ENCODE measurements at places on chromosomes 2 and 18.

GRCh38 chr2:10811517-10811916 lies 1.1 kb downstream of the PDIA6 start:
- no peak for DNase-seq

DNA sequence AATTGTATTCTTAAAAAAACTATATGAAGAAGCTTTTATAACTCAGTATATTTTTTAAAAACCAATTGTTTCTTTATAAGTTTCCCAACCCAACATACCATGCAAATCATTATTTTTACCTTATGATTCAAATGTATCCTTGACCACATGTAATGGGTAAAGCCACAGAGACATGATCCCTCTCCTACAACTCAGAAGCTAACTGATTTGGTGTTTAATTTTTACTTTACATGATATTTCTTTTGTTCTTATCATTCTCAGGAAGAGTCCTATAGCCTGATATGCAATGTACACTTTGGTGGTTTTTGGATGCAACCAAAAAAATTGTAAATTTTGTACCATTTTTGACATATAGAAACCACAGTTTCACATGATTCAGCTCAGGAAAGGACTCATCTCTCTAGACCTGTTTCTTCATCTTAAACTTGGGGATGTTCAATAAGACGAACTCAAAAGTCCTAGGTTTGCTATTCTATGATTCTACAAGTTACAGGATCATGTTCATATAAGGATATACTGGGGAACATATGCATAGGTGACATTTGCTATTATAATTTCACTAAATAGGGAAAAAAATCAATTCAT lies 85.2 kb upstream of the RBBP8 start:
- DNase-seq, result no peak

DNA sequence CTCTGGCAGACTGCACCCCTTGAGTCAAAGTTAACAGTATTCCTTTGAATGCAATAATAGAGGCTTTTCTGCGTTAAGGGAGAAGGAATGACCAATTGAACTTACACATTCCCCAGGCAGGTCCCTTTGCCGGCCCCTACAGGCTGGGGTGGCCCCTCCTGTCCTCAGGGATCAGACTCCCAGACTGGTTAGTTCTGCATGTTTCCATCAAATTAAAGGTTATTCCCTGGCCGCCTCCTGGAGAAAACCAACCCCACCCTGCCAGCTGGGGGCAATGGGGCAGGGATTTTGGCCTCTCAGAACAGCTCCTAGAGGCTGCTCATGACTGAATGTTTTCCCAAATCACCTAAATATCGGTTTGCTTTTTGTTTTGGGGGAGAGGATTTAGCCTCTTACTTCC lies 199.6 kb downstream of the MGAT5 start:
- no peak for DNase-seq

GRCh38 chr2:176324862-176325261 lies 55.6 kb downstream of the MTX2 start:
- no peak for DNase-seq

- DNase-seq, result no peak
These were observed 29.7 kb upstream of the FHL2 start for GRCh38 chr2:105428387-105429018.

GRCh38 chr2:69686813-69687212 lies 43.3 kb upstream of the AAK1 start:
- no peak for DNase-seq

GRCh38 chr2:55120634-55121359 lies 70.5 kb upstream of the RTN4 start:
- DNase-seq, result no peak

DNA sequence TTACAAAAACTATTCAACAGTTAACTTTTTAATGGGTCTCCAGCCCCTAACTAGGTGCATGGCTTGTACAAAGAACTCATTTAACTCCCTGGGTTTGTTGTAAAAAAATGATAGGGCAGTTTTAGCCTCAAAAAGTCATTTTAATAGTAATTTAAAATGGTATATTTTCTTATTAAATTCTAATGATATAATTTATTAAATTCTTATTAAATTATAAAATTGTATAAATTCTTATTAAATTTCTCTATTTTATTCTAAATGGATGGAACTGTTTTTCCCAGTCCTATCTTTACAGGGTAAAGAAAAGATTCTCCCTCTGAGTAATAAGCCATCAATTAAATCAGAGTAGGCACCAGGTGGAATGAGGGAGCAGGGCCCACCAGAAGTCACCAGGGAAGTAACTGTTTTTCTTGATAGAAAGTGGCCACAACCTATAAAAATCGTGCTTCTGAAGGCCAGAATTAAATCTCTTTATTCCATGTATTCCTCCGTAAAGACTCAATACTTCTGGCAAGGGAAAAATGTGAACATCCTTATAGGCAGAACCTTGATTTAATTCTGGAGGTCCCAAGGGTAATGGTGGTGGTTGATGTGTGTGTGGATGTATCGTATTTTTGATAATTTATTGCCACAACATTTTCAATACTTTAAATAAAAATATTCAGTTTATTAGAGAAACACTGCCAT lies 814 bp downstream of the FKBP7 start:
- peak; percentile 38 for DNase-seq
